Activated CD4-positive, CD25-positive, alpha-beta regulatory T cell treated with anti-CD3 and anti-CD28 coated beads, Interleukin-2, amount 50 U/mL, for 16 hours (primary cell): ENCODE measurements at places on chromosomes 4 and X.

- no peak for DNase-seq
These were observed 330.4 kb upstream of the SFRP2 start for GRCh38 chr4:154119317-154119716.

DNA sequence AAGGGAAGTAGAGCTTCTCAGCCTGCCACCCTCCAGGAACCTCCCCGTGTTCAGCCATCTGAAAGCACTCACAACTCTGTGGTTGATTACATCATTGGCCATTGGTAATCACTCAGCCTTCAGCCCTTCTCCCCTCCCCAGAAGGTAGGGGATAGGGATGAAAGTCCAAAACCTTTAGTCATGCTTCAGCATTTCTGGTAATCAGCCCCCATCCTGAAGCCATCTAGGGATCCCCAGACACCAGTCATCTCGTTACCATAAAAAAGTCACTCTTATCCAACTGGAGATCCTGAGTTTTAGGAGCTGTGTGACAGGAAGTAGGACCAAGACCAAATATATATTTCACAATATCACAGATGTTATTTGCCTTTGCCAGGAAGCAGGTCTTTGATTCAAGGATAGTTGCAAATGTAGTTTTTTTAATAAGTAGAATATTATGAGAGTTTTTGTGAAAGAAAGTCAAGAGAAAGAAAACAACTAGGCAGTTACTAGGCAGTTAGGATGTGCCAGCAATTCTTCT, 364.6 kb upstream of the NOCT start:
- no peak for DNase-seq

GRCh38 chr4:123661080-123661737, 264.6 kb downstream of the SPRY1 start:
- DNase-seq = no peak

DNA sequence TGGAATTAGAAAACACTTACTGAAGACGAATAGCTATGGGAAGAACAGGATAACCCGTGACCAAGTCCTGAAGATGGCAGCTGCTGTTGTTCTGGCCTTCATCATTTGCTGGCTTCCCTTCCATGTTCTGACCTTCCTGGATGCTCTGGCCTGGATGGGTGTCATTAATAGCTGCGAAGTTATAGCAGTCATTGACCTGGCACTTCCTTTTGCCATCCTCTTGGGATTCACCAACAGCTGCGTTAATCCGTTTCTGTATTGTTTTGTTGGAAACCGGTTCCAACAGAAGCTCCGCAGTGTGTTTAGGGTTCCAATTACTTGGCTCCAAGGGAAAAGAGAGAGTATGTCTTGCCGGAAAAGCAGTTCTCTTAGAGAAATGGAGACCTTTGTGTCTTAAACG, 2.4 kb downstream of the AGTR2 start:
- DNase-seq = no peak

DNA sequence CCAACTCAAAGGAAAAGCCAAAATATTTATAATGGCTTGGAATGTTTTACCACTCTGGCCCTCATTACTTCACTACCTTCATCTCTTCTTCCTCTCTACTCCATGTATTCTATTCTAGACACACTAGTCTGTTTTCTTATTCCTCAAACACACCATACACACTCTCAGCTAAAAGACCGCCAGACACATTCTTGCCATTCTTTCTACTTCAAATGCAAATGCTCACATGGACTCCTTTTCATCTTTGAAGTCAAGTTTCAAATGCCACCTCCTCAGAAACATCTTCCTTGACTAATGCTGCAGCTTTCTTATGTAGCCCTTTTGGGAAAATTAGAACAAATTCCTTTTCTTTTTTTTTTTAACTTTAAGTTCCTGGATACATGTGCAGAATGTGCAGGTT, 412.9 kb upstream of the FMR1 start:
- DNase-seq = no peak

DNA sequence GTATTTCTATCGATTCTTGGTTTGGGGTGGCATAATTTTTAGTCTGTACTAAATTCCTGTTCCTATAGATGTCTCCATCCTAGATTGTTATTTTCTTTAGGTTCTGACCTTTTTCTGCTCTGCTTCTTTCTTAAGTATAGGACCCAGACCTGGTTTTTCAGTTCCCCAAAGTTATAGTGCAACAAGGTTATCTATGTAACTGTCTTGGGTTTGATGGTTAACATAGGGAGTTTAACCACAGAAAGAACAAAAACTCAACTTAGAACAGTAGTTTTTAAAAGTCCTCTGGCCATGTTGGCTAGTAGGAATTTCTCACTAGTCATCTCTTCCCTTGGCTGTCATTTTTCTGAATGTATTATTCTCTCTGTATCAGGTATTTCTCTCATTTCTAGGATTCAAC, 38.8 kb upstream of the MAD2L1 start:
- DNase-seq = no peak

DNA sequence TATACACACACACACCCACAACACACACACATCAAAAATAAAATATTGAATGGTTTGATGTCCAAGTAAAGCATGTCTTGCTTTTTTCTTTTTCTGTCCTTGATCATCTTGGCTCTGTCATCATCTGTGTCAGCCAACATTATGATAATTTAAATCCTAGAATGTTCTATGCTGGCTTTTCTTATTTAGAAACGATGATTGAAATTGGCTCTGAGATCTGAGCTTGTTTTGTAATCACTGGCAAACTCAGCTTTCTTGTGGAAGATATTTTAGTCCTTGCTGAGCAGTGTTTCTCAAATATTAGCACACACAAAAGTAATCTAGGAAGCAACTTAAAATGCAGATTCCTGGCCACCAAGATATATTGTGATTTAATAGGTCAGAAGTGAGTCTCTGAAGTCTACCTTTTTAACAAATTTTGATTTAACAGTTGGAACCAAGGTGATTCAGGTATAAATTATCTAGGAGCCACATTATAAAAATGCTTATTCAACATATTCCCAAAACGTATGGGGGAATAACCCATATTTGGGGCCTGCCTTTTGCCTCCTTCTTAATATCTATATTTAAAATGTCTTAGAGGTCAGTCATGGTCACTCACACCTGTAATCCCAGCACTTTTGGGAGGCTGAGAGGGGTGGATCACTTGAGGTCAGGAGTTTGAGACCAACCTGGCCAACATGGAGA, 24.0 kb upstream of the DSPP start:
- DNase-seq = no peak

DNA sequence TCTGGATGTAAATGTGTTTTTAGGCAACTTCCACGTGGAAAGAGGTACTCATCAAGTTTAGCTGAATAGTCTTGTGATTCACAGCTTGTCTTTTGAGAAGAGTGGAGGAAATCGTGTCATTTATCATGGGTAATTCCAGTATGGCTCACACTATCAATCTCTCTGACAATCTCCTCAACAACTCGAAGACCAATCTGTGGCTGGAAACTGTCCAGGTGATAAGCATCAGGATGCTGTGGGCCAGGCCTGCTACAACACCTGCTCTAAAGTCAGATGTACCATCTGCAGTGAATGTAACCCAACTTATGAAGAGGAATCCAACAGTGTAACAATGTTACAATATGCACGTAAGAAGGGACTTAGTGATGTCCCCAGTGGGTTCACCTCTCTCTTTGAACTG, 132.1 kb upstream of the GK2 start:
- no peak for DNase-seq

DNA sequence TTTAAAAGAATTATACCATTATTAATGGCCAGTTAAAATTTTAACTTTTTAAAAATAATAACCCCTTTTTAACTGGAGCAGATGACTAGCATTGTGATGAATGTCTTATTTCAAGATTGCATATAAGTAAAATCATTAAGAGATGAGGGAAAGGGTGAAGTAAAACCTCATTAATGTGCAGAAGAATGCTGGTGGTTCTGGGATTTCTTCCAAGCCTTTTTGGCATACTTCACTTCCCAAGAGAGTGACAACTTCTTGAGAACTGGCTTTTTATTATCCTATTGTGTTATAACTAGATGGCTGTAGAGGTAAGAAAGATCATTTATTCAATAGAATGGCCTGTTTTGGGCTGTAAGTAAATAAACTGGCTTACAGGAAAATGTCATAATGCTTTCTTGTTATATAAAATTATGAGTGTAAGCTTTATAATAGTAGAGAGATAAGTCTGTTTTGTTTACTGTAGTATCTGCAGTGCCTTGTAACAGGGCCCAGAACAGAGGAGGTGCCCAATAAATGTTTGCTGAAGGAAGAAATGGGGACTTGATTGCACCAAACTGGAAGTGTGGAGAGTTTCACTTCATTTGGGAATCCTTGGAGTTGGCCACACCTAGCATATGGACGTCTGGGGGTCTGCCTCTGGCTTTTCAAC, 242.9 kb upstream of the PITX2 start:
- no peak for DNase-seq

GRCh38 chr4:14182148-14182547, 554.6 kb upstream of the BOD1L1 start:
- no peak for DNase-seq

- no peak for DNase-seq
These were observed 234.3 kb downstream of the PALLD start for GRCh38 chr4:168731006-168731636.

DNA sequence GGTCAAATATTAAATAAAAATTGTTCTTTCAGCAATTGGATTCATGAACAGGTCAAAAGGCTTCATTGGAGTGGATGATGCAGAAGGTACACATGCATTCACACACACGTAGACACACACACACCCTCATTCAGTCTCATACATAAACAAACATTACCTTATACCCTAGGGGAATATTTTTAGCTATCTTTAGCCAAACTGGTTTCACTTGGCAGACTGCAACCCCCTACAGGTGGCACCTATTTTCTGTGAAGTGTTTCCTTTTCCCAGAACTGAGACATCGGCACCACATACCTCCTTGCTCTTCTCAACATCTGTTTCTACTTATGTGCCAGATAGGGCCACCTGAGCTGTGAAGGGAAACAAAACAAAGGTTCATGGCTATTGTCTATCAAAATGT, 18.5 kb upstream of the KDR start:
- DNase-seq = no peak

DNA sequence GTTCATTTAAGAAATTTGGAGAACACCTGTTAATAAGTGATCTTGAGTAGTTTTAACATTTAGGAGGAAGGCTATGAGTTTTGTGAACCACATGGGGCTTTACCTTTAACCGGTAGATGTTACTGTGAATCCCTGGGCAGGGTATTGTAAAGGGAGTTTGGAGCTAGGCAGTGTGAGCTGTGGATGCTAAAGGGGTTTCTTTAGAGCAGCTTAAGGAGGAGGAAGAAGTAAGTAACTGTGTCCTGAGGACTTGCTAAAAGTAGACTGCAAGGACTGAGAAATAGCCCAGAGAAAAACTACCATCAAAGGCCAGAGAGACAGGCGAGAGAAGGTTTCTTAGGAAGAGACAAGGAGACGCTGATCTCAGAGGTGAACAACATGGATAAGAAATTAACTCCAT, 5.6 kb downstream of the RHOH start:
- no peak for DNase-seq

DNA sequence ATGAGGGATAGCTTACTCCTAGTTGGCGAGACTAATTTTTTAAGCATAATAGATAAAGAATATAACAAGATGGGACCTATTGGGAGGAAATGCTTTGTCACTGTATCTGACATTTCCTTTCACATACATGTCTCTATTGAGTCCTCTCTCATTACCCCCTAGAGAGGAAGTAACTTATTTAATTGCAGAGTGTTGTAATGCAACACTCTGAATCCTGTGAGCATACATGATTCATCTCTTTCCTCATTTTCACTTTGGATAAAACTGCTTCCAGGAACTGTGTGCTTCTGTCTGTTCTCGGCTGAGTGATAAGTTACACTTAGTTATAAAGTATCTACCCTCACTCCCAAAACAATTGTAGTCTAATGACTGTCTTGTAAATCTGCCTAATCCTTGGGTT, 266.1 kb upstream of the ANXA10 start:
- DNase-seq = no peak

DNA sequence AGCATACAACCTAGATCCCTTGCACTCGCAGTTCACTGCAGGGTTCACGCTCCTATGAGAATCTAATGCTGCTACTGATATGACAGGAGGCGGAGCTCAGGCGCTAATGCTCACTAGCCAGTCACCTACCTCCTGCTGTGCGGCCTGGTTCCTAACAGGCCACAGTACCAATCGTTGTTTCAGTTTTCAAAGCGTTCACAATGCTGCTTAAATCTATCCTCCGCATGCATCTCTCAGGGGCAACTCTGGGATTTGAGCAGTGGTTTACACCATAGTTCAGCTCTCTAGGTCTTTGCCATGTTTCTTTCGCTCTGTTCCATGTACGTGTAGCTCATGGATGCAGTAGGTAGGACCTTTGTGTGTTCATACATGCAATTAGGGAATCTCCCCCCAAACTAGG, 47.2 kb downstream of the CLOCK start:
- DNase-seq = no peak

GRCh38 chr4:135120195-135120594, 918.6 kb upstream of the PABPC4L start:
- no peak for DNase-seq

DNA sequence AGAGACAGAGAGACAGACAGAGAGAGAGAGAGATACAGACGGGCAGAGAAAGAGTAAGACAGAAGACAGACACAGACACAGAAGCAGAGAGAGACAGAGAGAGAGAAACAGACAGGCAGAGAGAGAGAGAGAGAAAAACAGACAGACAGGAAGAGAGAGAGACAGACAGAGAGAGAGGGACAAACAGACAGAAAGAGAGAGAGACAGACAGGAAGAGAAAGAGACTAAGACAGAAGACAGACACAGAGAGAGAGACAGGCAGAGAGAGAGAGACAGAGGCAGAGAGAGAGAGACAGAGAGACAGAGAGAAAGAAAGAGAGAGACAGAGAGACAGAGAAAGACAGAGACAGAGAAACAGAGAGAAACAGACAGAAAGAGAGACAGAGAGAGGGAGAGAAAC, 27.2 kb upstream of the NAA11 start:
- DNase-seq = no peak

DNA sequence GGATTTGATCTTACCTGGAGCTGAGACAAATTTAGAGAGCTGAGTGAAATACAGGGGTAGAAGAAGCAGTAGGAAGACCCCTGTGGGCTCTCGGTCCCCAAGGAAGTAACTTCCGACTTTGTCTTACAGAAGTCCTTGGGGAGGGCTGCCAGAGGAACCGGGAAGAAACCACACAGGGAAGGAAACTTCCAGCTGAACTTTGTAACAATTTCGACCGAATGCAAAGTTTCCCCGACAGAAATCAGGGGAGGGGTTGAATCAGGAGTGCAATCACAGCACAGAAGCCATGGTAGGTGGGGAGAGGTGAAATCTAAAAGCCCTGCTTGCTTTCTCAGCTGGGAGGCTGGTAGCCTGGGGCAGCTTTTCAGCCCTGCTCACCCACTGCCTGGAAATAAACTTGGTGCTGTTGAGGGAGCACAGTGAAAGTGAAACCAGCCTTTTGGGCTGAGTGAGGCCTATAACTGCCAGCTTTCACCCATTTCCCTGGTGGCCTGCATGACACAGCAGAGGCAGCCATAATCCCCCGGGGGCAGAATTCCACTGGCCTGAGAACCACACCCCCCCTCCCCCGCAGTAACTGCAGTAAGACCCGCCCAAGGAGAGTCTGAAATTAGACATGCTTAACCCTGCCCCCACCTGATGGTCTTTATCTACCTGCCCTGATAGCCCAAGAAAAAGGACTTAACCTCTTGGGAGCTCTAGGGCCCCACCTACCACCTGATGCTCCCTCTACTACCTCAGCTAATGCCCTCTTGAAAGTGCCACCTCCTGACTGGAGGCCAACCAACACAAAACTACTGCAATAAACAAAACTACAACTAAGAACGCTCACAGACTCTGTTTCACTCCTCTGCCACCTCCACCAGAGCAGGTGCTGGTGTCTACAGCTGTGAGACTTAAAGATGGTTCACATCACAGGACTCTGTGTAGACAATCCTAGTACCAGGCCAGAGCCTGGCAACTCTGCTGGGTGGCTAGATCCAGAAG, 248.2 kb downstream of the PARM1 start:
- no peak for DNase-seq

GRCh38 chr4:162075726-162076125, 88.1 kb downstream of the FSTL5 start:
- no peak for DNase-seq
